ENCODE measurements at places on chromosomes 12 and 14.

DNA sequence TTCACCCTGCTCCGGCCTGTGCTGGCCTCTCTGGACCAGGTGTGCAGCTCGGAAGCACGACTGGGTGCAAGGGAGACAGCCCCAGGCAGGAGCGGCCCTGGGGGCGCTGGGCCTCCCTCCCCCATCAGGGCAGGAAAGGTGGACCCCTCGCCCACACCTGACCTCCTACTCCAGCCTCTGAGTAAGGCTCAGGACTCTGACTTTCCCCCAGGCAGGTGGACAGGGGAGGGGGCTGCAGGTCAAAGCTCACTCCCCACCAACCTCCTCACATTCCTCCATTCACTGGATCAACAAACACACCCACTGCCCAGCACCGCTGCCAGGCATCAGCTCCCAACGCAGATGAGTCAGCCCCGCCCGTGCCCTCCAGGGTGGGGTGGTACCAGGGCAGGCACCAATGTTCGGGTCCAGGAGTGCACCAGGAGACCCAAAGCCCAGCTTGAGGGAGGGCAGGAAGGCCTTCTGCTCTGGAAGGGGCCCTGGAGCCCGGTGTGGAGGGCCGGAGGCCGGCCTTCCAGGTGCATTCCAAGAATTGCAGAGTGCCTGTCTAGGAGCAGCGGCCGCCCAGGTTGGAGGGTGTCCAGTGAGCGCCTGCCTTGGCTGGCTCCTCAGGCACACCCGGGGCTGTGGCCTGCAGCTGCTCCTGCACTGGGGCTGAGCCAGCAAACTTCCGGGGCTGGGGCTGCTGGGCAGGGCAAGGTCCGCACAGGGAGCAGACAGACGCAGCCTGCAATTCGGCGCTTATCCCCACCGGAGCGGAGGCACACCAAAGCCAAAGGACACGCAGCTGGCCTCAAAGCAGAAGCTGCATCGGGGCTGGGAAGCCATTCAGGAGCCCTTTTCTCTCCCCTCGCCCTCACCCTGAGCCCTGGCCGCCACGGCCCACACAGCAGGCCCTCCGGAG is 1.6 kb upstream of the INF2 start:
- DNase-seq: peak; percentile 72

GRCh38 chr14:68295316-68295816 is 475.8 kb downstream of the RAD51B start:
- peak; percentile 61 for DNase-seq

DNA sequence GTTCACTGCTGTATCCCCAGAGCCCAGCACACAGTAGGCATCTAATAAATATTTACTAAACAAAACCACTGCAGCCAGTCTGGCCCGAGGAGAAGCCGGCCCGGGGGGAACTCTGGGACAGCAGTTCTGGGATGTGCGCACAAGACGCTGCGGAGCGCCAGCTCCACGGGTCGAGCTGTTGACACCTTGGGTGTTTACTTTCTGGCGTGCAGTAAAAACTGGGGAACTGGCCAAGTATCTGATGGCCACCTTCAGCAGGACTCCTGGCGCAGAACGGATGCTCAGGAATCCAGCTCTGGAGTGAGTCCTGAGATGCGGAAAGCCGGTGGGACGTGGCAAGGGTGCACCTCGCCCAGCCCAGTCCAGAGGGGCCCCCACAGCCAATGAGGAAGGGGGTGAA is 65.6 kb downstream of the NCOR2 start:
- DNase-seq: no peak

GRCh38 chr12:87246726-87247125 is 782.5 kb downstream of the C12orf50 start:
- no peak for DNase-seq

DNA sequence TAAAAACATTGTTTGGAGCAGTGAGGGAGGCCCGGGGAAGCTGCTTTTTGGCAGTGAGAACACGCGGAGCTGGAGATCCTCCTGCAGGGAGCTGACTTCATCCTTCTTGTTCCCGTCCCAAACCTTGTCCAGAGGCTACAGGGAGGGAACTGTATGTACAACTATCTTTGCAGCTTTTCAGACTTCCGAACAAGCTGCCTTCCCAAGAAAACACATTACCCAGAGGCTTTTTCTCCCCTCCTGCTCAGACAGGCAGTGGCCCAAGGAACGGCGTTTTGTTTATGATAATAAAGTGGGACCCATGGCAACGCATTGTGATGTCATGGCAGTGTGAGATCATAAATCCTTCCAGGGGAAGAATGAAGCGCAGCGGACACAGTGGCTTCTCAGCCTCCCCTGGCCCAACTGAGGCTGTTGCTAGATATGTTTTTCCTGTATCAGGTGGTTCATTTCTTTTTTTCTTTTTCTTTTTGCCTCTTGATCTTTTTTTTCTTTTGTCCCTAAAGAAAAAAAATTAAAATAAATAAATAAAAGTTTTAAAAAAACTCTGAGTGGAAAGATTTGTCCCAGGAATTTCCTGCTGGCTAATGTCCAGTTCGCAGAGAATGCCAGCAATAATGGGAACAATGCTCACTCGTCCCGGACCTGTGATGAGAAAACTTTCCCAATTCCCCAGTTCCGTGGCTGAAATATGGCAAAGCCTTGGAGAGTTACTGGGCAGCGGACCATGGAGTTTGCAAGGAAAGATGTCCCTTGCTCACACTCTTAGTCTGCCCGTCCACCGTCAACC is 103.4 kb upstream of the MAP1LC3B2 start:
- no peak for DNase-seq

GRCh38 chr12:109743076-109743910 is 29.7 kb downstream of the FAM222A start:
- no peak for DNase-seq

DNA sequence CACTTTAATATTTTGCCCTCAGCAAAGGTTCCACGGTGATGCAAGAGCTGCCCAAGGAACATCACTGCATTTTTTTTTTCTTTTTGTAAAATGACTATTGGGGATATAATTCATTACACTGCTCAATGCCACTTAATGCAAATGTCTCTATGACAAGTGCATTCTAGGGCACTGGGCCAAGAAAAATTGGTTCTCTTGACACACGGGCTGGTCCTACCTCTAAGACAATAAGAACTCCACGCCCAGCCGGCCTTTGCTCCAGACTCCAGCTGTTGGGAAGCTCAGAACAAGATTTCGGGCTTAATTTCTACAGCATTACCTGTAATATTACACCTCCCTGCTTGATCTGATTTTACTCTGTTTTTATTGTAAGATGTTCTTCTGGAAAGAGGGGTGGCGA is 48.8 kb upstream of the VRK1 start:
- peak; percentile 31 for DNase-seq

- no peak for DNase-seq
These were observed 1215.4 kb upstream of the USP15 start for GRCh38 chr12:61044766-61045165.

DNA sequence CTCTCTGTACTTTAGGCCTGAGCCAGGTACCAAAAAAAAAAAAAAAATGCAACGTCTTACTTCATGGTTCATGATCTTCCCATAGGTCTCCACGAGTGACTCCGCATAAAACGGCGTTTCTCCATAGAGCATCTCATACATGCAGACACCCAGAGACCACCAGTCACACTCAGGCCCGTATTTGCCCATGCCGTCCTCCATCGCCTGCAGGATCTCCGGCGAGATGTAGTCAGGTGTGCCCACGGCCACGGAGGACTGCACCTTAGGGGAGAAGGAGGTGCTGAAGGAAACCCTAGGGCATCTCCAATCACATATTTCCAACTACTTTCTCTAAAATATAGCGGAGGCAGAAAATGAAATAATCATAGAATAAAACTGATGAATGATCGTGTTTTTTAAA is 61.0 kb downstream of the AMN start:
- DNase-seq: no peak

DNA sequence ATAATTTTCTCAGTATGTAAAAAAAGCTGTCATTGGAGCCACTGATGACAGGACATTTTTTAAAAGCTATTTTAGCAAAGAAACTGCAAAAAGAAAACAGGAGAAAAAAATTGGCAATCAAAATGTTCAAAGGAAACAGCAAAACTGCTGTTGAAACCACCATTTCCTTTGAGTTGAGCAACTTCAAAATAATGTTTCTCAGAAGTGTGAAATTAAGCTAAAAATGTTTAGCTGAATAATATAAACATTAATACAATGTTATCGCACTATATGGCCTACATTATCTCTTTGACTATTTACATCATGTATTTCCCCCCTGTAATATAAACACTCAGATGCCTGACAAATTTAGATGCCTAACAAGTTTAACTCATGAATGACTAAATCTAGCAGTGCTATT is 23.4 kb upstream of the GLIPR1 start:
- DNase-seq: no peak

DNA sequence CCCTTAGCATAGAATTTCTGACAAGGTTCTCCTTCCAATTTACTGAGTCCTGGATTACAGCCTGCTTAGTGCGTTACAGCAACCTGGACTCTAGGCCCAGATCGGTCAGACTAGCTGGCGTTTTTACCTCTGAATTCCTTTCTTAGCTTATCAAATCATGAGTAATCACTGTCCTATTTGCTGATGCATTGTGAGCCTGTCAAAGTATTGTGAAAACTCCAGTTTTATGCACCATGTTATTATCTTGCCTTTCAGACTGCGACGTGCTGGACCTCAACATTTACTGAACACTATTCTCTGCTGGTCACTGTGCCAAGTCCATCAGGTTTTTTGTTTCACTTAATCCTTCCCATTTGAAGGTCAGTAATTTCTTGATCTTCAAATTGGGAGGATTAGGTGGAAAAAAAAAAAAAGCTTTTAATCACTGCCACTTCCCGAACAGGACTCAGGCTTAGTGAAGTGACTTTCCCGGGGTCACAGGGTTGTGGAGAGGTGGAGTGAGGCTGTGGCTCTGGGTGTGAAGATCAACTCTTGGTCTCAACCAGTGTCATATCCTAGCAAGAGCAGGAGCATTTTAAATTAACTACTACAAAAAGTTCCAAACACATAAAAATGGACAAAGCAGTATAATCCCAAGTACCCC is 31.2 kb downstream of the FBXO21 start:
- DNase-seq: no peak

DNA sequence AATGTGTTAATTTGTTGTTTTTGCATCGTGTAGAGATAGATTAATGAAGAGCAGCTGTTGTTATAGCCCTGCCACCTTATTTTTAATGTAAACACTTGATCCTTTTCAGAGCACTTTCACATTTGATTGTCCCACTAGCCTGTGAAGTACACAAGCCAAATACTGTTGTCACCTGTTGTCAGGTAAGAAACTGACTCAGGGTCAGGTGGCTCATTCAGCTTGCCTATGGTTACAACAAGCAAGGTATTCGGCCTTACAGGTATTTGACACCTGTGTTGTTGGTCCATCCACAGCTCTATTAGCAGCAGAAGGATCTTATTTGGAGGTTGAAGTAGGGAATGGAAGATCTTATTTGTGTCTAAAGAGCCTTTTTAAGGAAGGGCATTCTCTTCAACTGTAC is 108.9 kb downstream of the GPR135 start:
- peak; percentile 88 for DNase-seq
